ENCODE measurements at places on chromosomes 7 and 10. TPM values are rescaled to one million over a fixed set of nuclear protein-coding genes. Genes with fewer than 3 reads are reported as not detected.

The IKZF1 gene
- 2.7 TPM for total RNA-seq

The ACSM6 gene
- not detected for total RNA-seq

The CLDN3 gene
- total RNA-seq: 156 TPM

The ETV1 gene
- total RNA-seq: 6.1 TPM

The MCU gene
- total RNA-seq: 24.2 TPM

The MRLN gene
- total RNA-seq: not detected

The ELMO1 gene
- total RNA-seq: 19.3 TPM

The ADAM12 gene
- total RNA-seq: 0.14 TPM

Measured in prostate gland (tissue), 2 donors.